ENCODE measurements at places on chromosomes 2 and 18. TPM values are rescaled to one million over a fixed set of nuclear protein-coding genes. Genes with fewer than 3 reads are reported as not detected.

The C1QL2 gene
- 0.20 TPM for total RNA-seq

DNA sequence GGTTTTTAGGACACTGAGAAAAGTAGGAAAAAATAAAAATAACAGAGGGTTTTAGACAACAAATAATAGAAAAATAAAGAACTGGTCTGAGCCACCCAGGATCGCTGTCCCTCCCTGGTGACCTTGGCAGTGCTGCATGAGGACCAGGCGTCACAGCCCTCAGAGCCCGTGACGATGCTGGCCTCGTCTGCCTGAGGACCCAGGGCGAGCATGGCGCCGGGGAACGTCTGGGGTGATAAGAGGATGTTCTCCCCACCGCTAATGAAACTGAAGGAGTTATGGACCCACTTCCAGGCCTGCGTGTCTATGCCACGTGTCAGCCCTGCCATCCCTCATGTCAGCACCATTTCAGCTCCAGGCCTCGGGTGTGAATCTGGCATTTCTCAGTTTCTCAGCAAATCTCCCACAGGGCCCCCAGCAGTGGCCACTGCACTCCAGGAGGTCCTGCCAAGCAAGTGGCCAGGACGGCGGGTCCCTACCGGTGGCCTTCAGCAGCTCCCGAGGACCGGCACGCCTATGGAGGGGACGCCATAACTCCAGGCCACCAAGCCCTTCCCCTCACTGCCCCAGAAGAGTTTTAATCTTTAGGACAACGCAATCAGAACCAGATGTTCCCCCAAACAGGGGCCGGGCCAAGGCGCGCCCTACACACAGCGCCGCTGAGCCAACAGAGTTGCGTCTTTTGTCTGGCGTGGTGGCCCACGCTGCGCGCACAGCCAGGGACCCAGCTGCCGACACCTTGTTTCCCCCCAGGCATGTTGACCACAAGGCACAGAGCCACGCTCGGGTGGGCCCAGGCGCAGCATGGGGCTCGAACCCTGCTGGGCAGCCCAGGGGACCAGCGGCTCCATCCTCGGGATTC lies 179.7 kb downstream of the TWIST2 start:
- H3K36me3 ChIP-seq = no peaks in the 10 kb centered on the region
- no peak overlapping the region for H3K4me3 ChIP-seq
- peaks cover 12% of the 10 kb centered on the region for H3K27me3 ChIP-seq
- H3K4me1 ChIP-seq = peaks cover 10% of the 10 kb centered on the region

DNA sequence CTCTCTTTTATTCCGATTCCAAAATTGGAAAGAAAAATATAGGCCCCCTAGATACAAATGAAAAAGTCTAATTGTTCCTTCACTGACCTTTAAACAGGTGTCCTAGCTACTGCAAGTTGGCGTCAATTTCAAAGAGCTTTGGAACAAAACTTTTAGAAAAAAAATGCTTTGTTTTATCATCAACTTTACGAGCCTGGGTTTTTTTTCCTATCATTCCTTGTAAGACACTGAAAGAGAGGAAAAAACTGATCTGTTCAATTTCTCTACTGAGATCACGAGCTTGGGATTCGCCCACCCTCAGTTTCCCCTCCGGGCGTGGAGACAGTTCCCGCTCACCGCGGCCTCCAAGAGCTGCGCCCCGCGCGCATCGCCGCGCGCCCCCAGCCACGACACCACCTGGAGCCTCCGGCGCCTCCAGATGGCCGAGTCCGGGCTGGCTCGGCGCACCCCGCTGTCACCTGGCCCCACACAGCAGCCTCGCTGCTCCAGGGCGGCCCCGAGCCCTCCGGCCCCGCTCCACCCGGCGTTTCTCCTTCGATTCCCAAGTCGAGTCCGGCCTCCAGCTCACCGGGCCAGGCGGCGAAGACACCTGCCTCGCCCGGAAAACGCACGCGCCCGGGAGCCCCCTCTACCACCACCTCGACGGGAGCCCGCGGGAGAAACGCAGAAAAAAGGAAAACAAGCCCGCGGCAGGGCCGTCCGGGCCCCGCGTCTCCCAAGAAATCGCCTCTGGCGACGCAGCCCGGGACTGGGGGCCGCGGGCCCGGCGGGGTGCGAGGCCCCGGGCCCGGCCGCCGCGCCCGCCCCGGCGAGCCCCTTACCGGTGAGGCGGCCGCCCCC lies 656 bp downstream of the TBC1D8 start:
- H3K27me3 ChIP-seq = peaks cover 24% of the 10 kb centered on the region
- H3K27ac ChIP-seq = no peak overlapping the region
- peak overlapping the region; percentile 59 for H3K4me3 ChIP-seq
- H3K4me1 ChIP-seq = peaks cover 12% of the 10 kb centered on the region
- H3K36me3 ChIP-seq = no peaks in the 10 kb centered on the region
- DNase-seq = no peak

DNA sequence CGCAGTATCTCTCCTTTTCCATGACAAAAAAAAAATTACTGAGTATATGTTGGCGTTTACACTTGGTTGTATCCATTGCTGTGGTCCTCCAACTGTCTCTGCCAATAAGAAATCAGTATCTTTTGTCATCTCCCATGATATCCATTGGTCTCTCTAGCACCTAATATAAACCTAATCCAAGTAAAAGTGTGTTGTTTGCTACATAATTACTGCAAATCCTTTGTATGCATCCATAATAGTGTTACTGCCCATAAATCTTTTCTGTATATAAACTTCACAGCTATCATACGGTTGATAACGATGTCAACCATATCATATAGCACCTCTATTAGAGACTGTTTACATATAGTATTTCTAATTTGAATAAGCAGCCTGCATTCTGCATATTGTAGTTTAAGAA lies 226.9 kb downstream of the AGPS start:
- no peaks in the 10 kb centered on the region for H3K4me1 ChIP-seq
- no peaks in the 10 kb centered on the region for H3K27me3 ChIP-seq
- DNase-seq = no peak
- no peaks in the 10 kb centered on the region for H3K36me3 ChIP-seq

- no peak overlapping the region for H3K4me3 ChIP-seq
- no peak overlapping the region for H3K27ac ChIP-seq
- H3K4me1 ChIP-seq = no peaks in the 10 kb centered on the region
- DNase-seq = no peak
- H3K36me3 ChIP-seq = no peaks in the 10 kb centered on the region
These were observed 222.4 kb downstream of the WDR7 start for GRCh38 chr18:56873441-56874140.

- no peak overlapping the region for H3K4me3 ChIP-seq
- H3K4me1 ChIP-seq = peaks cover 3% of the 10 kb centered on the region
- DNase-seq = no peak
- no peak overlapping the region for H3K27ac ChIP-seq
- H3K27me3 ChIP-seq = no peaks in the 10 kb centered on the region
- H3K36me3 ChIP-seq = no peaks in the 10 kb centered on the region
These were observed 74.6 kb downstream of the CPS1 start for GRCh38 chr2:210630873-210631560.

DNA sequence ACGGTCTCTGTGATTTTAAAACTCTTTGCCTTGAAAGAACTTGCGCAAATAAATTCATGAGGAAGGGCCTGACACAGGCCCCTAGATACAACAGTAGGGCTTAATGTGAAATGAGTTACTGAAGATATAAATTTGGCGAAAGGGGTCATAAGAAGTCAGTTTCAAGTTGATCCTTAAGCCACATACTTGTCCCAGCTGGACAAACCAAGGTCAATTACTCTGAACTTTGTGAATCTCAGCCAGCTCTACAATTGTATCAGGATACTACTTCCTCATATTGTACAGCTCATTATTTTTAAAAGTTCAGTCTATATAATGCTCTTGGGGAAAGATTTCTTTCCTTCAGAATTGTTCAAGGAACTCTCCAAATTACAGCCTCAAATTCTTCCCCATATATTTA lies 432.8 kb downstream of the METTL4 start:
- peaks cover 4% of the 10 kb centered on the region for H3K4me1 ChIP-seq
- no peaks in the 10 kb centered on the region for H3K36me3 ChIP-seq
- no peak for DNase-seq
- no peak overlapping the region for H3K27ac ChIP-seq
- H3K27me3 ChIP-seq = no peaks in the 10 kb centered on the region

- no peaks in the 10 kb centered on the region for H3K27me3 ChIP-seq
- H3K4me3 ChIP-seq = no peak overlapping the region
- peaks cover 8% of the 10 kb centered on the region for H3K36me3 ChIP-seq
- no peak overlapping the region for H3K27ac ChIP-seq
These were observed 89.8 kb downstream of the PRPF40A start for GRCh38 chr2:152627351-152627957.

DNA sequence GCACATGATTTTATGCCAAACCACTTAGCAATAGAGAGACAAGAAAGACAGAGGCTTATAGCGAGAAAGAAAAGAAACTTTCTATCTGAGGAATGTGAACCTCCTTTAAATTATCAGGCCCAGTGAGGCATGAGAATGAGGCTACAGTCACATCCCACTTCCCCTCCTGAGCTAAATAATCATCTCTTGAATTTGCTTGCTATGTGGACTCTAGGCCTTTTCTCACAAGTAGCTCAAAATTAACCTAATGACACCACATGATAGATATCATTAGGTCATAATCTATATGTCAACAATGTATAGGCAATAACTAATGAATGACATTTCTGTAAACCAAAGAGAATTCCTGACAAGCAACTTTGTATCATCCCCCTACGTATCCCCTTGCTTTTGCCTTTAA lies 301.5 kb upstream of the MGAT5 start:
- no peak overlapping the region for H3K27ac ChIP-seq
- no peaks in the 10 kb centered on the region for H3K27me3 ChIP-seq
- DNase-seq = no peak
- no peaks in the 10 kb centered on the region for H3K4me1 ChIP-seq

DNA sequence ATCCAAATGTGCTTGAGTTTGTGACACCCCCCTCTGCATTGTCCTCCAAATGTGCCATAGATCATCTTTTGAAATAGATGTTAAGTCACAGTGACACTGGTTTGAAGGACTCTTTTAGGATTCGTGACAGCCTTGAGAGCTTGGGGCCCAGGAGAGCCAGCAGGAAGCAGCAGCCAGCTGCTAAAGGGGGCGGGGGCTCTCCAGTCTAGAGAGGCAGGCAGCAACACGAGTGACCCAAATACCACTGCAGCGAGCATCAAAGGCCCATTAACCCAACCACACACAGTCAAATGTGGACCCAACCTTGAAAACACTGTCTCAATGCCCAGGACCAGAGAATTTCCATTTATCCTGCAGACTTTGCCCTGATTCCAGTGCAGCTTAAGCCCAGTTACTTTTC lies 75.6 kb downstream of the ZBTB7C start:
- no peaks in the 10 kb centered on the region for H3K36me3 ChIP-seq
- no peak for DNase-seq
- H3K27ac ChIP-seq = no peak overlapping the region
- H3K27me3 ChIP-seq = no peaks in the 10 kb centered on the region
- H3K4me3 ChIP-seq = no peak overlapping the region

DNA sequence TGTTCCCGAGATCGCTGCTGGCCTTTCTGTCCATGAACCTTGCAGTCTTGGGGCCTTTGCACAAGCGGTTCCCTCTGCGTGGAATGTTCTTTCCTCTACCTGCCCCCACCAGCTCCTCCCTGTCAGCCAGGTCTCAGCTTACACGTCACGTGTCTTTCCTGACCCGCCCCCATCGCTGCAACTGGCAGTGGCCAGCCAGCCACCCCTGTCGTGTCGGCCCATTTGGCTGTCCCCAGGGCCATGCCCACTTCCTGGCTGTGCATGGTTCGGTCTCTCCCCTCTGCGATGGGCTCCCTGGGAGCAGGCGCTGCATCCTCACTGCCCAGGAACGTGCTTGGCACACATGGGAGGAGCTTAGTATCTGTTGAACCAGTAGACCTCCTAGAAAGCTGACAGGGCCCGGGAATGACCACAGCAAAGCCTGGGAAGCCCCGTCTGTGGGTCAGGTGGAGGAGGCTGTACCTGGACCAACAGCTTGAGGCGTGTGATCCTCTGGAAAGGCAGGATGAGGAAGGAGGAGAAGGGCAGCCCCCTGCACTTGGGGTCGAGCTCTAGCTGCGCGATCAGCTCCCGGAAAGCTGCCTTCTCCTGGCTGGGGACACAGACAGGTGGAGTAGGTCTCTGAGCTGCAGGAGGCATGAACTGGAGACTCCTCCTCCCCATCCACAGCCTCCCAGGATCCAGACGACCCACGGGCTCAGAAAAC lies 21.0 kb downstream of the SNORC start:
- no peaks in the 10 kb centered on the region for H3K27me3 ChIP-seq
- no peak for DNase-seq
- no peak overlapping the region for H3K4me3 ChIP-seq
- no peaks in the 10 kb centered on the region for H3K36me3 ChIP-seq
- H3K27ac ChIP-seq = no peak overlapping the region
- H3K4me1 ChIP-seq = peaks cover 14% of the 10 kb centered on the region

DNA sequence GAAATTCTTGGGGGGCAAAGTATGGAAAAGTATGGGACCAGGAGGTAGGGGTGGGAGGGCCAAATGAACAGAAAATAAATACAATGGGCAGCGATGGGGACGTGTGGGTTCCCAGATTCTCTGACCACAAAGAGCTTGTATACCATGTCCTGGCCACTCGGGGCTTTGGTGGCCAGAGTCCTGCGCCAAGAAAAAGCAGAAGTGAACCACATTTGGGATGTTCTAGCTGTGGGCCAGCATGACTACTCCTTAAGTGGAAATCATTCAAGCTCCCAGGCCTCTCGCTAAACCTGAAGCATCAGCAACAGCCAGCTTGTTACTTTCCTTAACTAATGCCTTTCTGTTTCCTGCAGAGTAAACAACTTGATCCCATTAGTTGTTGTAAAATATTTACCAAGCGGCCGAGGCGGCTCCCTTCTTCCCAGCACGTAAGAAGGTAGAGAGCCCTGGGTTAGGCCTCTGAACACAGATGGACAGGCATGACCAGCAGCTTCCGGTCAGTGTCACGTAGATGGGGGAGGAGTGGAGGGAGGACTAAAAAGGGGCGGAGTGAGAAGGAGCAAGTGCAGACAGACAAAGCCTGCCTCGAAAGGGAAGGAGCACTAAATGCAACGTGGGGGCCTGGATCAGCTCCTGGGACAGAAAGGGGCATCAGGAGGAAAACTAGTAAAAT lies 88.2 kb downstream of the GALNT14 start:
- H3K27me3 ChIP-seq = no peaks in the 10 kb centered on the region
- no peak overlapping the region for H3K4me3 ChIP-seq
- H3K36me3 ChIP-seq = no peaks in the 10 kb centered on the region
- DNase-seq = no peak

DNA sequence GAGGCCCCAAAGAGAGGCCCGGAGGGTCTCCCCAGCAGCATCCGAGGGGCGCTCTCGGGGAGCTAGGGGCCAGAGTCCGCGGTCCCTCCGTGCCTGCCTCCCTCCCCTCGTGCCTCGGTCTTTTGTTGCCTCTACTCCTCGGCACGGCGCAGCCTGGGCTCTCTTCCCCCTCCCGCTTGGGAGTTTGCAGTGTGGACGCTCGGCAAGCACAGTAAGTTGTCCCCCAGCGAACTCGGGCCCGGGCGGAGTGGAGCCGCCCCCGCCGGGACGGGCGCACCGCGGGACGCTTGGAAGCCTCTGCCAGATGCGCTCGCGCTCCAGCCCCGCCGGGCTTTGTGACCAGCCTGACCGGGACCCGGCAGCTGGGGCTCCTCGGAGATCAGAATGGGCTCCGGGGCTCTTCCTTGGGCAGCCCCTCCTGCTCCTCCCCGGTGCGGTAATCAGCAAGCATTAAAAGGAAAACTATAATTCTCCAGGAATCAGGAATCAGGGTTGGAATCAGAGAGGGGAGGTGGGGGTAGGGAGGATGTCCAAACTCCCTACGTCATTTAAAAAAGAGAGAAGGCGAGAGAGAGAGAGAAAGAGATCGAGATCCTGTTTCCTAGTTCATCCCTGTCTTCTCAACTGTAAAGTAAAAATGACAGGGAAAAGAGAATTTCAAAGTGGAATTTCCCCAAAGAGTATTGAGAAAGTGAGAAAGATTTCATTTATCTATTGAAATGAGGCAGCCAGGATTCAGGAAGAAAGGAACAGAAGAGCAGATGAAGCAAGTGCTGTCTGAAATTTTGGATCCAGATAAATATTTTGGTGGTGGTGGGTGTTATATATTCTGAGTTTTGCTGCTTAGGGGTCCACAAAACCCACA lies 786 bp upstream of the TMEM200C start:
- peak overlapping the region; percentile 60 for H3K4me3 ChIP-seq
- H3K36me3 ChIP-seq = no peaks in the 10 kb centered on the region
- DNase-seq = peak; percentile 59
- H3K27ac ChIP-seq = peak overlapping the region; percentile 56
